Stomach (tissue), 19 donors: ENCODE measurements at places on chromosomes 7 and 10. TPM values are rescaled to one million over a fixed set of nuclear protein-coding genes. Genes with fewer than 3 reads are reported as not detected.
A peak's percentile ranks its signal among the peaks of the same experiment; 100 is the strongest.

DNA sequence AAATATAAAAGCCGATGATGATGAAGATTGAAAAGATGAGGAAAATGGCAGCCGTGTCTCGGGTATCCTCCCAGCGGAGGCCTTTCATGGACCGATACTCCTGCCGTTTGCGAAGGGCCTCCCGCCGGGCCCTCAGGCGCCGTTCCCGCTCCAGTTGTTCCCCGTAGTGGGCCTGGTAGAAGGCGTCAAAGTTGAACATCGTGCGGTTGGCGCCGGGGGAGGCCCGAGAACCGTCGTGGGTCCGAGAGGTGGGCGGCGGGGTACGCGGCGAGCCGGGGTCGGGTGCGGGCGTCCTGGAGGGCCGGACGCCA, 553 bp downstream of the DNAJC30 start:
- peak overlapping the region; percentile 100 for H3K4me3 ChIP-seq
- H3K27ac ChIP-seq, result peak overlapping the region; percentile 79
- H3K27me3 ChIP-seq, result no peaks in the 10 kb centered on the region
- H3K4me1 ChIP-seq, result peaks cover 49% of the 10 kb centered on the region
- no peak for DNase-seq
- H3K36me3 ChIP-seq, result peaks cover 39% of the 10 kb centered on the region

Gene METTL2B
- total RNA-seq, result 12.5 TPM

GRCh38 chr7:100469227-100470044, 5.4 kb upstream of the SPACDR start:
- H3K27me3 ChIP-seq, result no peaks in the 10 kb centered on the region
- H3K36me3 ChIP-seq, result peaks cover 79% of the 10 kb centered on the region
- DNase-seq, result peak; percentile 94
- peak overlapping the region; percentile 37 for H3K27ac ChIP-seq

Gene HMX2
- not detected for total RNA-seq

GRCh38 chr7:143287339-143287934, 714 bp upstream of the CASP2 start:
- H3K27me3 ChIP-seq, result no peaks in the 10 kb centered on the region
- H3K27ac ChIP-seq, result peak overlapping the region; percentile 49
- peaks cover 21% of the 10 kb centered on the region for H3K4me1 ChIP-seq
- H3K36me3 ChIP-seq, result peaks cover 4% of the 10 kb centered on the region
- DNase-seq, result no peak

GRCh38 chr7:148570510-148570909, 20.1 kb upstream of the C7orf33 start:
- H3K4me1 ChIP-seq, result peaks cover 2% of the 10 kb centered on the region
- no peak for DNase-seq
- no peak overlapping the region for H3K27ac ChIP-seq
- no peaks in the 10 kb centered on the region for H3K27me3 ChIP-seq

DNA sequence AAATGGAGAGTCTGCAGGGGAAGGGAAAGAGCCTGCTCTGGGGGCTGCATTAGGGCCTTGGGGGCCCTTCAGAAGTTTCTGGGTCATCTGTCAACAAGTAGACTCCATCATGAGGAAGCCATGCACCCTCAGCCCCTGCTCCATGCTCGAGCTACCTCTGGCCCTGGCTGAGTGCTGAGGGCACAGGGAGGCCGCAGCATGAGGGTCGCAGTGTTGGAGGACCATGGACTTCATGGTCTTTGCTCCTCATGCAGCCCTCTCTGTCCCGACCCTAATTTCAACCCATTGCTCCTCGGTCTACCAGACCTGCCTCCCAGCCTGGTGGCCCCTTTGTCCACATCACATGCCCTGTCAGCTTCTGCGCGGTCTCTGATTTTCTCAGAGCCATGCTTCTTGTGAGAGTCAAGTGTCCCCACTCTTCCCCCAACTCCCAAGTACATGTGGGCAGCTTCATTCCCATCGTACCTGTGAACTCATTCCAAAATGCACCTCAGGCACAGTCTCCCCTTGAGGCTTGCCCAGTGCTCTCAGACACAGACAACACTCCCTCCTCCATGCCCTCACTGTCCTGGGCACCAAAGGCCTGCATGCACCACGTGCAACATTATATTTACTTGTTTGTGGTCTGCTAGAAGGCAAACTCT, 14.7 kb downstream of the ZNF488 start:
- peaks cover 2% of the 10 kb centered on the region for H3K4me1 ChIP-seq
- DNase-seq, result peak; percentile 8
- H3K27me3 ChIP-seq, result no peaks in the 10 kb centered on the region
- H3K27ac ChIP-seq, result no peak overlapping the region
- no peaks in the 10 kb centered on the region for H3K36me3 ChIP-seq
- no peak overlapping the region for H3K4me3 ChIP-seq

Gene HOXA2
- 0.89 TPM for total RNA-seq

GRCh38 chr7:70728872-70729552, 402.9 kb upstream of the GALNT17 start:
- H3K4me1 ChIP-seq, result peaks cover 6% of the 10 kb centered on the region
- DNase-seq, result peak; percentile 43
- H3K4me3 ChIP-seq, result no peak overlapping the region
- H3K36me3 ChIP-seq, result no peaks in the 10 kb centered on the region
- H3K27me3 ChIP-seq, result no peaks in the 10 kb centered on the region

DNA sequence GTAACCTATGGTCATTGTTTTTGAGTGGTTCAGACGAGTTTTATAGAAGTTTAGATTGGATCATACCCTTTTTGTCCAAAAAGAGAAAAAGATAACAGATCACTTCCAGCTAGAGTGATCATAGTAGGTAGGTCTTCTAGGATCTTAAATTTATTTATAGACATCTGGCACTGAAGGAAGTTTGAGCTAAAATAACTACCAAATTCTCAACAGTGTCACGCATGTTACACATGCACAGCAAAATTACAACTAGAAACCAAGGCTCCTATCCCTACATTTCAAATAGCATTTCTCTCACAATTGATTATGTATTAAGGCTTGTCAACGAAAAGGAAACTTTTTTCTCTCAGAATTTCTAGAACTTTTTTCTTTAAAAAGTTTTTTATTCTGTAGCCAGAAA, 2.3 kb downstream of the CALU start:
- H3K27ac ChIP-seq, result peak overlapping the region; percentile 92
- H3K4me3 ChIP-seq, result no peak overlapping the region
- no peak for DNase-seq
- peaks cover 27% of the 10 kb centered on the region for H3K4me1 ChIP-seq

DNA sequence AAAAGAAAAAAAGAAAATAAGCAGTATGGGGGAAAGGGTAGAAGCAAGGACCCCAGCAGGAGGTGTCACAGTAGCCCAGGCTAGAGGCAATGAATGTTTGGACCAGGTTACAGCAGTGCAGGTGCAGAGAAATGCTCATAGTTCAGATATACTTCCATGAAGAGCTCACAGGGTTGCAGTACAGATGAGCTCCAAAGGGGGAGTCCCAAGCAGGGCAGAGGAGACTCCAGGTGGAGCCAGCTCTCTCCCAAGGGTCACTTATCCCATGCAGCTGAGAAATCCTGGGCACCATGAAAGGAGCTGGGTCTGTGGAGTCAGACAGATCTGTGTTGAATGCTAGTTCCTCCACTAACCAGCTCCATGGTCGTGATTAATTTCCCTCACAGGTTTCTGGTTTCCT, 174.9 kb downstream of the C7orf25 start:
- no peaks in the 10 kb centered on the region for H3K27me3 ChIP-seq
- H3K4me3 ChIP-seq, result no peak overlapping the region
- H3K27ac ChIP-seq, result no peak overlapping the region
- H3K36me3 ChIP-seq, result no peaks in the 10 kb centered on the region
- H3K4me1 ChIP-seq, result no peaks in the 10 kb centered on the region

Gene PPP1R17
- not detected for total RNA-seq

DNA sequence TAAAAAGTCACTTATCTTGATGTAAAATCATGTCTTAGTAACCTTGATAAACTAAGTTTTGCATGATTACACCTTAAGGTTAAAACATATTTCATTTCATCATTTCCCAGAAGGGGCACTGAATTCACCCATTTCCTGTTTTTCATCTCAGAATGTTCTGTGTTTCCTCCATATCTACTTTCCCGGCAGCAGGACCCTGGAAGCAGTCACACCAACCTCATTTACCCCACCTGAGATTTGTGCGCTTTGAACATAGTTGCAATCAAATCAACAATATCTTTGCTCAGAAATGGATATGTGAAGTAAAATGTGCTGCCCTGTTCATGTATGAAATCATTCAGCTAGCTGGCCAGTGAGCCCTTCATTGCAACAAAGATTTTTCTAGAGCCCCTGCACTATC, 46.8 kb downstream of the IKZF1 start:
- H3K4me3 ChIP-seq, result no peak overlapping the region
- no peaks in the 10 kb centered on the region for H3K36me3 ChIP-seq
- peaks cover 4% of the 10 kb centered on the region for H3K27me3 ChIP-seq
- no peak for DNase-seq
- H3K27ac ChIP-seq, result peak overlapping the region; percentile 71

GRCh38 chr10:72320676-72321247, 34.0 kb downstream of the DNAJB12 start:
- peak overlapping the region; percentile 61 for H3K27ac ChIP-seq
- H3K4me3 ChIP-seq, result peak overlapping the region; percentile 3
- H3K4me1 ChIP-seq, result peaks cover 70% of the 10 kb centered on the region
- DNase-seq, result peak; percentile 84

Gene GRID1
- total RNA-seq, result 2.3 TPM

Gene STARD3NL
- 27.2 TPM for total RNA-seq

GRCh38 chr10:6388261-6388893, 185.6 kb downstream of the PFKFB3 start:
- no peak overlapping the region for H3K4me3 ChIP-seq
- DNase-seq, result no peak
- peaks cover 3% of the 10 kb centered on the region for H3K4me1 ChIP-seq
- no peaks in the 10 kb centered on the region for H3K27me3 ChIP-seq
- H3K36me3 ChIP-seq, result no peaks in the 10 kb centered on the region
- no peak overlapping the region for H3K27ac ChIP-seq

DNA sequence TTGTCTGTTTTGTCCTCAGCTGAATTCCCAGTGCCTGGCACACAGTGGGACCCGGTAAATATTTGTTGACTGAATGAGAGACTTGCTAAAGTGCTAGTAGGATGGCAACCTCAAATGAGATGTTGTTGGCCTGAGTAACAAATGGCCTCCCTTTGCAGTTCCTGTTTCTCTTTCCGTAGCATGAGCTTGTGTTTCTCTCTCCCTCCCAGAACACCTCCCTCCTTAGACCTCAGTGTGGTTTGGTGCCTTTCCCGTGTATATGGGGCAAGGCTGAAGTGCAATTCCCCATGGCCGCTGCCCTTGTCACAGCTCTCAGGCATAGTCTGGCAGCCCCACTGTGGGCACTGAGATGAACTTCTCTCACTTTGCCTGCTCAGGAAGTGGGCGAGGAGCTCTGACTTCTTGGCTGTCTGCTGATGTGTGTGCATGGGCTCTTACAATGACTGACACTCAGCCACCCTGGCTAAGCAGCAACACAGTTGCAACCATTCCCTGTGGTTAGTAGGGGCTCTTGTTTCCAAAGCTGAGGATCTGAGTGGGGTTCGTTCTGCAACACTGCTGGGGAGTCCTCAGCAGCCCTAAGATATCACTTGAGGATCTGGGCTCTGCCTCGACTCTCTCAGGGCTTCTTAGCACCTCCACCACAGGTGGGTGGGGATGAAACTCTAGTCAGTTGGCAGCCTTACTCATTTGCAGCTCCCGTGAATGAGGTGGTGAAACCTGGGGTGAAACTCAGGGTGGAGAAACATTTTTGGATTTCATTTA, 136.1 kb downstream of the ICA1 start:
- H3K4me1 ChIP-seq, result peaks cover 7% of the 10 kb centered on the region
- DNase-seq, result peak; percentile 59
- no peak overlapping the region for H3K4me3 ChIP-seq
- H3K27ac ChIP-seq, result no peak overlapping the region
- no peaks in the 10 kb centered on the region for H3K27me3 ChIP-seq

Gene GPRIN2
- 15.2 TPM for total RNA-seq

- no peak overlapping the region for H3K27ac ChIP-seq
- peaks cover 7% of the 10 kb centered on the region for H3K4me1 ChIP-seq
- peaks cover 23% of the 10 kb centered on the region for H3K27me3 ChIP-seq
- H3K4me3 ChIP-seq, result no peak overlapping the region
- no peaks in the 10 kb centered on the region for H3K36me3 ChIP-seq
Observed at GRCh38 chr7:151398446-151399304, 11.2 kb downstream of the WDR86 start.

DNA sequence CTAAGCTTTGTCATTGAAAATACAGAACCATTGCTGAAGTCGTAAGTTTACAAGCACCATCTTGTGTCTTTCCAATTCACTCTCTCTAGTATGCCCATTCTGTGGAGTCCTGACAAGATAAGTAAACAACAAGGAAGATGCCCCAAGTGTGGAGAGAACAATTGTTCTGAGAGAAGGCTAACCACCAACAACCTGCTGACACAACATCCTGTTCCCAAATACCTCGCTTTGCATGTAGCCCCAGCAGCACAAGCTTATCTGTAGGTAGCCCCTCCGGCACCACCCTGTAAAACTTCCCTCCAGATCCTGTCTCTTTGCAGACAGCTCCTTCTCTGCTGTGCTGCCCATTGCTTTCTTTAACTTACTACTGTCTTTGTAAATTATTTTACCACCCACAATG, 233.3 kb upstream of the AOAH start:
- H3K4me3 ChIP-seq, result no peak overlapping the region
- H3K4me1 ChIP-seq, result peaks cover 9% of the 10 kb centered on the region
- H3K27me3 ChIP-seq, result no peaks in the 10 kb centered on the region
- H3K36me3 ChIP-seq, result no peaks in the 10 kb centered on the region

DNA sequence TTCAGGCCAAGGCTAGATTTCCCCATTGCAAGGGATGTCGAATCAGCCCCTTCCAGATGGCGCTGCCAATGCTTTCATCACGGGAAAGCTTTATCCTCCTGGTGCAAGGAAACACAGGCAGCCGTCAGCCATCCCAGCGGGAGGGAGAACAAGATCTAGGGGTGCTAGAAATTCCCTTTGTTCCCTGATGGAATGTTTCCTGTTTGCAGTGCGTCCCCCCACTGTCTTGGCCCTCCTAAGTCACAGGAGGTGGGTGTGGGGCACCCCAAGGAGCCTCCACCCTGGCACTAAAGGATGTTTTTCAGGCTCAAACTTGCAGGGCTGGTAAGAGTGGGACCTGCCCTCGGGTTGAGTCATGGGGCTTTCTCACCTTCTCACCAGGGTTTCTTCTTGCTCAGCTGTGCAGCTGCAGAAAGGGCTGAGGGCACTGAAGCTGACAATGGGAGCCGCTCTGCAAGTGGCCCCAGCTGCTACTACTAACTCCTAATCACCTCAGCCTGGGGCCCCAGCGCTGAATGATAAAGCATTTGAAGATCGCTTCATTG, 103.6 kb downstream of the PRPF18 start:
- H3K27me3 ChIP-seq, result no peaks in the 10 kb centered on the region
- H3K36me3 ChIP-seq, result peaks cover 51% of the 10 kb centered on the region
- no peaks in the 10 kb centered on the region for H3K4me1 ChIP-seq
- DNase-seq, result no peak
- H3K27ac ChIP-seq, result no peak overlapping the region
- no peak overlapping the region for H3K4me3 ChIP-seq

DNA sequence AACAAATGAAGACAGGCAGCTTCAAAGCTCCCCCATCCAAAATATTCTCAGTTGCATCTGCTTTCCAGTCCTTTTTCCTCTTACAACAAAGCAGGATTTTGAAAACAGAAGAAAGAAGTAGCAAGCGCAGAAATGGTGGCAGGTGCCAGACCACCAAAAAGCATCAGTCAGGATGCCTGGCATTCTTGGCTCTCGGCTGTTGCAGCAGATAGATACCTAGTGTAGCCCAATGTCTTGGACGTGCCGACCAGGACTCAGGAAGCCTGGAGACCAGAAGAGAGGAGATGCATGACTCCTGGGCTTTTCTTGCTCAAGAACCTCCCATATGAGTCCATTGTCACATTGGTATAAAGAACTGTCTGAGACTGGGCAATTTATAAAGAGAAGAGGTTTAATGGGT, 115.2 kb downstream of the RAB18 start:
- H3K36me3 ChIP-seq, result no peaks in the 10 kb centered on the region
- H3K27me3 ChIP-seq, result no peaks in the 10 kb centered on the region
- no peaks in the 10 kb centered on the region for H3K4me1 ChIP-seq
- no peak for DNase-seq
